Heart right ventricle (tissue), 16 donors: ENCODE measurements at places on chromosomes 7 and 10. TPM values are rescaled to one million over a fixed set of nuclear protein-coding genes. Genes with fewer than 3 reads are reported as not detected.

DNA sequence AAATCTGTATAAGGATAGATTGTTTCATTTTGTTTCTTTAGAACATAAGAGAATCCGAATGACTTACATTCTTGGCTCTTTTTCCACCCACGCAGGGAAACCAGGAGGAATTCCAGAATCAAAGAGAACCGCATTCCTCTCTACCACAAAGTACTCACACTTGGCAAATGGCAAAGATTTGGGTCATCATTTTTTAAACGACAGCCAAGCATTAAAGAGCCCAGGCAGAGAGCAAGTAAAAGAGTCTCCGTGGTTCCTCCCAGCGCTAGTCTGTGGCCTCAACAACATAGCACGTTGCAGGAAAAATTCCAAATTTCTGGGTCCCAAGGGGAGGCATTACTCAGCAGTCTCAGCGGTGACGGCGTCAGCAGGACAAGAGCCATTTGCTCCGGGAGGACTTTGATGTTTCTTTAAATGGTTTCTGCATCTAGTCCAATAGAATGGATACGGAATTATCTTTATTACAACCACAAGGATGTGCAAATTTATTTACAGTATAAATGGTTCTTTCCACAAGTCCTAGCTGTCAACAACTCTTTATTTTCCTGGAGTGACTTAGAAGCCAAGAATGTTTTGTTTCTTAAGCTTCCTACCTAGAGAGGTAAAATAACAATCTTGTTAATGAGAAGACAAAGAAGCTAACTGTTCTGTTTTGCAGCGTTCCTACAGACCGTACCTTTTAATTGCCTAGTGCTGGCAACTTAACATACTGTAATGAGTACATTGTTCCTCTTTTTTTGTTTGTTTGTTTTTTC, 232.5 kb downstream of the SKIDA1 start:
- peak; percentile 58 for DNase-seq

- no peak for DNase-seq
Observed at GRCh38 chr10:117138838-117139580, 939 bp upstream of the VAX1 start.

GRCh38 chr7:45451342-45452035, 122.7 kb upstream of the ADCY1 start:
- DNase-seq: no peak

Gene PROSER2
- total RNA-seq: 1.2 TPM

GRCh38 chr10:104139221-104139620, 17.2 kb downstream of the SFR1 start:
- no peak for DNase-seq

Gene ARHGEF5
- total RNA-seq: 2.4 TPM

- no peak for DNase-seq
Observed at GRCh38 chr7:37901236-37901827, 15.3 kb downstream of the SFRP4 start.

DNA sequence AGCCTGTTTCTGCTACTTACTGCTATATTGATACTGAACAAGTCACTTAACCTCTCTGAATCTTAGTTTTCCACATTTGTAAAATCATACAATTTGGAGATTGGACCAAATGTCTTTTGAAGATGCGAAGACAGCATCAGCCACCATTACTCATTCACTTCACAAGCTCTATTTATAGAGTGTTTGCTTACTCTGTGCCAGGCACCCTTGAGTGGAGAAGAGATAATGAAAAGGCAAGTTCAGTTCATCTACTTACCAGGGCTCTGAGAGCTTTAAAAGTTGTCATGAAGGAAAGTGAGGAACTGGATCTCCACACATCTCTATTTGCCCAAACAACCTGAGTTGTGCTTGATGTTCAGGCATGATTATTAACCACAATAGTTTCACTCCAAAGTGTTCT, 277.5 kb downstream of the CSTF2T start:
- peak; percentile 31 for DNase-seq

Gene MYPN
- total RNA-seq: 241 TPM

GRCh38 chr10:77007834-77008233, 629.8 kb downstream of the KCNMA1 start:
- no peak for DNase-seq

Gene ASIC3
- 3.6 TPM for total RNA-seq

DNA sequence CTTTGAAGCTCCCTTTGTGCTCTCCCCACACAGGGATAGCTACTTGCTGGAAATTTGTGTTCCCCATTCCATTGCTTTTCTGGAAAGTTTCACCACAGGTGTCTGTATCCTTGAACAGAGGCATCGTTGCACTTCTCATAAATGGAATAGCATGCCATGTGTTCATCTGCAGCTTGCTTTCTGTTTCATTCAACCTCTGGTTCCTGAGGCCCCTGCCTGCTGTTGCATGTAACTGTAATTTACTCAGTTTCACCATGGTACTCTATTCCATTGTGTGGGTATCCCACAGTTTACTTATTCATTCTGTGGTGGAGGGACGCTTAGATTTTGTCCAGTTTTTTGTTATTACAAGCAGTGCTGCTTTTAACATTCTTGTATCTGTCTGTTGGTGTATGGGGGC, 32.0 kb downstream of the EEPD1 start:
- no peak for DNase-seq

Gene RBM33
- 37.1 TPM for total RNA-seq

- no peak for DNase-seq
Observed at GRCh38 chr10:119643306-119644204, 7.6 kb upstream of the BAG3 start.

- no peak for DNase-seq
Observed at GRCh38 chr10:76961841-76962240, 675.8 kb downstream of the KCNMA1 start.

Gene GIMAP1
- total RNA-seq: 2.4 TPM

DNA sequence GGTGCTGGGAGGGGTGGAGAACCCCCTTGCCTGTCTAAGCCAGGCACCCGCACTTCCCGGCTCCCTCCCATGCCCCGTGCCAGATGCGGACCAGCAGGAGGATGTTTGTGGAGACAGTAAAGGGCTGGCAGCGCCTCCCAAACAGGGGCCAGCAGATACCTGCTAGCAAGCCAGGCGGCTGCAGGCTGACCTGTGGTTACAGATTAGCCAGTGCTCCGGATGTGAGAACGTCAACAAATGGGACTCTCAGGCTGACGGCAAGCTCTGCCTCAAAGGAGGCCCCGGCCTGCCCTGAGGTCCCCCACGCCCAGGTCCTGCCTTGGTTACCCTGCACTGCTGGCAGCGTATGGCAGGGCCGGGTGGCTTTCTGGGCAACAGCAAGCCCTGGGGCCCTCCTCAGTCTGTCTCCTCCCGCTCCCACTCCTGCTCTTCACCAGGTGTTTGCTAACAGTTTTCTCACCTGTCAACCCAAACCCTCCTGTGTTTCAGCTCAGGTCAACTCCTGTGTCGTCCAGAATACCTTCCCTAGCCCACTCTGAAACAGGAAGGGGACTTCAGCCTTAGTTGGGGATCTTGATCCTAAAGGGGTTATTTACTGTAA, 85.4 kb downstream of the NEURL1 start:
- no peak for DNase-seq

DNA sequence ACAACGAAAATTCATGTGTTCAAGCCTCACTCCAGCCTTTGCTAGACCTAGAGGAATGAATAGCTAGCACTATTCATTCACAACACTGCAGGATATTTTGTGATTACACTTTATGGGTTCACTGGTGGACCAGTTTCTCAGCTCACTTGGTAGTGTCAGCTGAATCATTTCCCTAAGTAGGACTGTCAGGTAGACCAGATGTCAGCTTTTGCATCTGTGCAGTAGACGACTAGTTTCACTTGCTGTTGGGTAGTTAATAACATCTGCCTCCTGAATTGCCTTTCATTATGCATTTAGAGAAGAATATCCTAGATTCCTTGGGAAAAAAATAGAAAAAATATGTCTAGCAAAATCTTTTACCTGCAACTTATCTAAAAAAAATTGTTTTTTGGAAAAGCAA, 296.4 kb downstream of the ADARB2 start:
- DNase-seq: no peak

- DNase-seq: no peak
Observed at GRCh38 chr7:48274662-48275061, 103.4 kb downstream of the ABCA13 start.

GRCh38 chr7:73888959-73889358, 28.0 kb downstream of the TMEM270 start:
- DNase-seq: no peak

Gene CNTNAP2
- total RNA-seq: 0.30 TPM

Gene GCK
- 0.83 TPM for total RNA-seq

DNA sequence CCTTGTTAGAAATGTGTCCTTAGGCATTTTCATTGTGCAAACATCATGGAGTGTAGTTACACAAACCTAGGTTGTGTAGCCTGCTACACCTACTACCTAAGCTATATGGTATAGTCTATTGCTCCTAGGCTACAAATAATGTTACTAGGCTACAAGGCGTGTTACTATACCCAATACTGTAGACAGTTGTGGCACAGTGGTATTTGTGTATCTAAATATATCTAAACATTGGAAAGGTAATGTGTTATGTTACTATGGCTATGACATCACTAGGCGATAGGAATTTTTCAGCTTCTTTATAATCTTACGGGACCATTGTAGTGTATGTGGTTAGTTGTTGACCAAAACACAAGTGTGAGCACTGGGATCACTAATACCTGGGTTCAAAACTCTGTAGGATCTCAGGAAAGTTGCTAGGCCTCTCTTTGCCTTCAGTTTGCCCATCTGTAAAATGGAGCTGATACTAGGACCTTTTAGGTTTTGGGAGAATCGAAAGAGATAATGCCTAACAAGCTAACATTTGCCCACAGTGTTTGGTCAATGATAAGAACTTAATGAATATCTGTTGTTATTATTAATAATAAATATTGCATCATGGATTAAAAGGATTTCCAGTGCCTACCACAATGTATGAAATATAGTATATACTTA, 2.7 kb downstream of the BICC1 start:
- DNase-seq: no peak

Gene PNLIPRP2
- not detected for total RNA-seq

GRCh38 chr10:17673471-17674061, 29.6 kb downstream of the STAM start:
- no peak for DNase-seq

- peak; percentile 91 for DNase-seq
Observed at GRCh38 chr10:122504610-122504950, 43.2 kb downstream of the HTRA1 start.

- DNase-seq: no peak
Observed at GRCh38 chr7:117951285-117951684, 78.0 kb upstream of the CTTNBP2 start.

GRCh38 chr7:90705391-90706071, 109.4 kb downstream of the CDK14 start:
- no peak for DNase-seq

- DNase-seq: no peak
Observed at GRCh38 chr7:124679146-124679545, 86.4 kb downstream of the GPR37 start.

Gene RNF32
- 0.44 TPM for total RNA-seq

DNA sequence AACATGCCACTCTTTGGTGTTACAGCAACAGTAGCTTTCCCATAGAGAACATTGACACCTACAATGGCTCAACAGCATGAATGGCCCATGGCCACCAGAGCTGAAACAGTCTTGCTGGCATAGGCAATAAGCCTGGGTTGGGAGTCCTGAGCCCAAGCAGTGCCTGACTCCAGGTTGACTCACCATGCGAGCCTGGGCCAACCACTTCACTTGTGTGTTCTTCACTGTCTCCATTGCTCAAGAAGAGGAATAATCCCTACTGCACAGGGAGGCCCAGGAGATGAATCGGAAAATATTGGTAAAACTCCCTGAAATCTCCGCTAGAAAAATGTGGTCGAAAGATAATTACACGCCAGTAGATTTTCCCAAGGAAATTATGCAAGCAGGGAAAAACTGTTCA, 89.2 kb upstream of the INHBA start:
- DNase-seq: no peak

GRCh38 chr10:21352886-21353285, 172.6 kb downstream of the SKIDA1 start:
- no peak for DNase-seq

DNA sequence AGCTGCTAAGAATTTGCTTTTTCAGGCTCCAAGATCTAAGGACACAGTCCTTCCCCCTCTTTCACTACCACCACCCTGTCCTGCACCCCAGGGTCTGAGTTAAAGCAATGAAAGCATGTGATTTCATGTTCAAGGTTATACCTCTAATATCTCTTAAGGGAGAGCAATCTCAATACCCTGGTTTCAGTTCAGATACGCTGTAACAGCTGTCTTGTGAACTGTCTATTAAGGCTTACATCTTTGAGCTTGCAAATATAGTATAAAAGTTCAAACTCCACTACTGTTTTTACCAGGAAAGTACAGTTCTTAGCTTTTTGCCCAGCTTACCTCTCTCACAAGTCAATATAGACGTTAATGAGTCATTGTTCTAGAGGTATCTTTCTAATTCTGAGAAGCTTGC, 2.6 kb downstream of the CPVL start:
- DNase-seq: no peak

- no peak for DNase-seq
Observed at GRCh38 chr10:32065856-32066255, 9.6 kb upstream of the KIF5B start.

Gene ATOH7
- not detected for total RNA-seq

Gene TEX36
- not detected for total RNA-seq

- DNase-seq: no peak
Observed at GRCh38 chr7:74057216-74057925, 26.2 kb upstream of the LIMK1 start.

- no peak for DNase-seq
Observed at GRCh38 chr10:114996542-114996941, 58.5 kb downstream of the TRUB1 start.

- DNase-seq: no peak
Observed at GRCh38 chr7:70376561-70377031, 755.3 kb upstream of the GALNT17 start.

- DNase-seq: no peak
Observed at GRCh38 chr7:70374772-70375533, 757.0 kb upstream of the GALNT17 start.

GRCh38 chr10:54742416-54742815, 58.6 kb downstream of the PCDH15 start:
- DNase-seq: no peak

Gene VPS37D
- 1.1 TPM for total RNA-seq

GRCh38 chr7:12210179-12211053, 678 bp upstream of the TMEM106B start:
- peak; percentile 6 for DNase-seq

GRCh38 chr7:67553378-67553777, 556.7 kb downstream of the TYW1 start:
- no peak for DNase-seq

Gene FAM25G
- not detected for total RNA-seq

GRCh38 chr7:107079212-107079940, 34.9 kb downstream of the PRKAR2B start:
- DNase-seq: no peak

DNA sequence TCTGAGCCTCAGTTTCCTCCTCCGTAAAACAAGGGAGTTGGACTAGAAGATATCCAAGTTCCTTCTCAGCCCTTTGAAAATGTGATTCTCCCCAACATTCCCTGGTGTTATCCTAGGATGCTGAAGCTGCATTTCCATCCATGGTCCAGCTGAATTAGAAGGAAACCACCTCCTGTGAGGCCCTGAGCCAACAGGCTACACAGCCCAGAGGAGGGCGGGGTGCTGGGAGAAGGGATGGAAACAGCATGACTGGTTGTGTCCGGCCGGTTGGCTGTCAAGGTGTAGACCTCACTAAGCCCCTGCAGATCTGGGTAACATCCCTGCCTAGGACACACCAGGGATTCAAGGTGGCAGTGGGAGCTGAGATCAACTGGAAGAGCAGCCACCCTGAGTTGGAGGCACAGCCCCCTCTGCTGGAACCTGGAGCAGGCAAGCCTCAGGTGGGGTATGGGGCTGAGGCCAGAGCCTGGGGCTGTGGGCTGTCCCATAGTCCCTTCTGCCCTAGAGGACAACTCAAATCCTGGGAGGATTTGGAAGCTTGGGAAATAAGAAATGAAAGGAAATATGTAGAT, 72.0 kb downstream of the PAX2 start:
- no peak for DNase-seq

- DNase-seq: peak; percentile 58
Observed at GRCh38 chr10:103696411-103697145, 158.8 kb downstream of the SH3PXD2A start.
